Activated T-cell treated with anti-CD3 and anti-CD28 coated beads for 4 hours (primary cell): ENCODE measurements at places on chromosomes 5 and 9.

GRCh38 chr5:64925123-64925522 is 156.4 kb downstream of the CWC27 start:
- no peak for DNase-seq

DNA sequence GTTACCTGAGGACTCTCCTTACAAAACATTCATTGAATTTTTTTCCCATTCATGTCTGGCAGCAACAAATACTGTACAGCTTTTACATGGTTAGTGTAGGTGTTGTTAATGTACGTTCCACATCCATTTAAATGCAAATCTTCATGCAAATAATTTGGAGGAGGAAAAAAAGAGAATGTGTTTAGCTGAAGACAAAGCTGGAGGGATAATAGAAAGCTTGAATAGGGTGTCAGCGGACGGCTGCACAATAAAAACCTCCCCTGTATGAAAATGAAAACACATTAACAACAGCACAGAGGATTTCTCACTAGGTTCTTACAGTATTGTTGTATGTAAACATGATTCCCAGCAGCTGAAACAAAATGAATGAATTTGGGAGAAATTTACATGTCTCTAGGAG is 231.5 kb downstream of the ZNF608 start:
- no peak for DNase-seq

- DNase-seq, result no peak
Measured at GRCh38 chr5:137718611-137719010, 17.3 kb downstream of the KLHL3 start.

DNA sequence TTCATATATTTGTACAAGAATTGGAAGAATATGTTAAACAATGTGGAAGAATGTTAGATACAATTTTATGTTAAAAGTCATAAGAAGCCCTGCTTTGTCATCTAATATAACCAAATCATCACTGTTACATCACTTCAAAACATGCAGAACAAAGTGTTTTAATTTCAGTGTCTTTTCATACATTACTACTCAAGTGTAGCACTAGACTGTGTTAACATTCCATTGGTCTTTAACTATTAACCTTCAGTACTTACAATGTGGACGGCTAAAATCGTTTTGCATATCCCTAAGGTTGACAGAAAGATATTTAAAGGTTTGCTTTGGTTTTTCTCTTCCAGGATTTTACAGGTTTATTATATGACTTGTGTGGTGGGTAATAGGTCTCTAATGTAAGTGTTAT is 50.9 kb downstream of the VCAN start:
- no peak for DNase-seq

- DNase-seq, result no peak
Measured at GRCh38 chr5:60497706-60498500, 202.1 kb downstream of the DEPDC1B start.

- DNase-seq, result peak; percentile 76
Measured at GRCh38 chr5:139273572-139274289, 19.8 kb upstream of the MATR3 start.

- DNase-seq, result no peak
Measured at GRCh38 chr9:134186471-134187109, 22.2 kb upstream of the RNU6ATAC start.

DNA sequence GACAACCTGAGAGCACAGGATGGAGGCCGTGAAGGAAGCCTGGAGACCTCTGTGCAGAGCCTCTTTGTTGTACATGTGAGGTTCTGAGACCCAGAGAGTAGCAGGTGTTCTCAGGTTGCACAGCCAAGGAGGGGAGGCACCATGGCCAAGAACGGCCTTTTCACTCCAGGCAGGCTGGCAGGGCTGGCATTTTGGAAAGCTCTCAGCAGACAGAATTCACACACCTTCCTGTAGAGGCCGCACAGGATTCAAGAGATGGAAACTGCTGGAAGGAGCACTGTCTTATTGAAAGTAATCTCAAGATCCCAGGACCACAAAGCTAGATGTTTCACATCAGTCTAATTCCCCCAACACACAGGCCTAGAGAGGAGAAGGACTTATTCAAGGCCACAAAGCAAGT is 52.8 kb upstream of the XPA start:
- no peak for DNase-seq

DNA sequence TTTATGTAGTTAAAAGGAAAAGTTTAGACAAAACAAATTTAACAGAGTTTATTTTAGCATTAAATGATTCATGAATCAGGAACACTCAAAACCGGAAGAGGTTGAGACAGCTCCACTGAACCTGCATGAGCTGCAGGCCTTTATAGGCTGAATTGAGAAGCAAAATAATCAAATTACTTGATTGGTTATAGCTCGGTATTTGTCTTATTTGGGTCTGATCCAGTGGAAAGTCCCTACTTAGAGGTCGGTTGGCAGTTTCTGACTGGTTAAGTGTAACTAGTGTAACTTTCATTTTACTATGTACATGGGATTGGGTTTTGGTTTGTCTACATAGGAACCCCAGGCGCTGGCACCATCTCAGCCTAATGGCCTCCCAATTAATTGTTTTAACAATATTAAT is 74.1 kb upstream of the PIK3R1 start:
- no peak for DNase-seq
